ENCODE measurements at places on chromosomes 11 and 22. TPM values are rescaled to one million over a fixed set of nuclear protein-coding genes. Genes with fewer than 3 reads are reported as not detected.

Gene UBQLN3
- not detected for polyA plus RNA-seq

Gene OR2AT4
- not detected for polyA plus RNA-seq

Gene KCNK7
- polyA plus RNA-seq, result 1.4 TPM

Gene AMOTL1
- 8.2 TPM for polyA plus RNA-seq

Gene BRSK2
- polyA plus RNA-seq, result 23.9 TPM

Gene EHF
- not detected for polyA plus RNA-seq

Gene YWHAH
- polyA plus RNA-seq, result 146 TPM

Gene CREBZF
- polyA plus RNA-seq, result 15.4 TPM

Gene MMP7
- polyA plus RNA-seq, result not detected

Gene AP2A2
- polyA plus RNA-seq, result 65.0 TPM

Gene SCGB1A1
- polyA plus RNA-seq, result not detected

Gene CBLIF
- polyA plus RNA-seq, result not detected

Gene GGTLC2
- polyA plus RNA-seq, result 0.14 TPM

Gene POTEH
- polyA plus RNA-seq, result not detected

Gene MGAT3
- polyA plus RNA-seq, result 4.3 TPM

Gene NRIP3
- 3.9 TPM for polyA plus RNA-seq

Gene MYBPC3
- polyA plus RNA-seq, result 0.02 TPM

Gene SHISAL1
- polyA plus RNA-seq, result 3.7 TPM

Gene OR11H1
- polyA plus RNA-seq, result not detected

Gene MOGAT2
- polyA plus RNA-seq, result not detected

Gene KRTAP5-10
- polyA plus RNA-seq, result 0.12 TPM

Gene KRTAP5-9
- polyA plus RNA-seq, result not detected

Gene CCS
- 57.7 TPM for polyA plus RNA-seq

Gene OR9Q2
- polyA plus RNA-seq, result not detected

Gene MIOX
- polyA plus RNA-seq, result 0.32 TPM

Gene MFRP
- 0.02 TPM for polyA plus RNA-seq

Gene C11orf42
- not detected for polyA plus RNA-seq

Gene SMIM35
- not detected for polyA plus RNA-seq

Gene STX3
- polyA plus RNA-seq, result 50.5 TPM

Gene PRAME
- 0.15 TPM for polyA plus RNA-seq

Gene OR51I1
- polyA plus RNA-seq, result not detected

Gene NPAS4
- polyA plus RNA-seq, result 0.73 TPM

Gene MAJIN
- polyA plus RNA-seq, result not detected

All from H1 (cell line).